IMR-90 (cell line): ENCODE measurements at places on chromosomes 16 and 17. TPM values are rescaled to one million over a fixed set of nuclear protein-coding genes. Genes with fewer than 3 reads are reported as not detected.

DNA sequence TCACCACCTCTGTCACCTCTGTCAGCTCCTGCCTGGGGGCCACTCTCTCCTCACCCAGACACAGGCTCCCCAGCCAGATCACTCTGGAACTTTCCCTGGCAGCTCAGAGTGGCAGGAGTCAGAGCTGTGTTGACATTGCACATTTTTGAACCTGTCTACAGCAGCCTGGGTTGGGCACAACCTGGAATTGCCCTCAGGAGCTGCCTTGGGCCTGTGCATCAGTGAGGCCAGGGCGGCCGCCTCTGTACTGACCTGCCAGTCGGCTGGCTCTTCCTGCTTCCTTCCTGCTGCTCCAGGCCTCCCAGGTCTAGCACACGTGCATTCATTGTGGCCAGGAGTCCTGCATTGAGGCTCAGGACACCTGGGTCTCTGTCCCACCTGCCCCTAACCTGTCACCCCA is 14.2 kb upstream of the TMEM11 start:
- no peak for DNase-seq
- no peaks in the 10 kb centered on the region for H3K27me3 ChIP-seq

DNA sequence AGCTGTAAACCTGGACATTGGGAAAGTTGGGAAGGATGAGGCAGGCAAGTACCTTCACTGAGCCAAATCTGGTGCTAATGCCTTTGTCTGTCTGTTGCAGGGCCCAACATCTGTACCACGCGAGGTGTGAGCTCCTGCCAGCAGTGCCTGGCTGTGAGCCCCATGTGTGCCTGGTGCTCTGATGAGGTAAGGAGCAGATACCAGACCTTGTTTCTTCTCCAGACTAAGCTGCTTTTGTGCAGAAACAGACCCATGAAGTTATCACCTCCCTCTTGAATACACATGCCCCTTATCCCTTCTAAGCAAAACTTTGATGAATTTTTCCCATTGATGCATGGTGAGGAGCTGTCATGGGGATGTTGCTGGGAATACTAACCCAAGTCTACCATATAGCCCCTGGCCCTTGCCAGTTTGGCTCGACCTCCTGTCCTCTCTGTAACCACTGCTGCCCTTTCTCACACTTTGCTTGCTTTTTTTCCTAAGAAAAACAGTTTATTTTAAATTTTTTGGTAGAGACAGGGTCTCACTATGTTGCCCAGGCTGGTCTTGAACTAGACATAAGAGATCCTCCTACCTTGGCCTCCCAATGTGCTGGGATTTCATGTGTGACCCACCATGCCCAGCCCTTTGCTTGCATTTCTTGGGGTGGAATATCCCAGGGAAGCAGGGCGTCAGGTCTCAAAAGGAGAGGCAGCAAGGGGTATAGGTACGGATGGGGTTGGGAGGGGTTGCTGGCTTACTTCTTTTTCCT is 20.9 kb downstream of the ITGB3 start:
- H3K4me1 ChIP-seq, result peaks cover 40% of the 10 kb centered on the region
- H3K36me3 ChIP-seq, result no peaks in the 10 kb centered on the region
- no peak overlapping the region for H3K4me3 ChIP-seq

The ASPA gene
- not detected in 2 replicates for total RNA-seq

- no peaks in the 10 kb centered on the region for H3K36me3 ChIP-seq
- H3K4me3 ChIP-seq, result no peak overlapping the region
- H3K27me3 ChIP-seq, result no peaks in the 10 kb centered on the region
- H3K4me1 ChIP-seq, result peaks cover 11% of the 10 kb centered on the region; the same call in 1 of the 2 replicates
These were observed 320.0 kb downstream of the FOXL1 start for GRCh38 chr16:86898386-86898785.

The ZNF213 gene
- total RNA-seq, result 0.56 and 0.72 TPM in 2 replicates

The CLEC19A gene
- not detected in 2 replicates for total RNA-seq

GRCh38 chr17:65039336-65039988 is 17.1 kb downstream of the GNA13 start:
- peaks cover 12% of the 10 kb centered on the region for H3K4me1 ChIP-seq
- no peak for DNase-seq
- peaks cover 13% of the 10 kb centered on the region for H3K36me3 ChIP-seq

The CDRT4 gene
- total RNA-seq, result 0.56 and 0.90 TPM in 2 replicates

- H3K36me3 ChIP-seq, result no peaks in the 10 kb centered on the region
- H3K27me3 ChIP-seq, result no peaks in the 10 kb centered on the region
- DNase-seq, result peak; percentile 94
- peak overlapping the region; percentile 94 for H3K27ac ChIP-seq
These were observed 73.6 kb downstream of the WIPI1 start for GRCh38 chr17:68383443-68384321.

GRCh38 chr16:22813948-22814710 is at the start of gene HS3ST2:
Gene HS3ST2, plus strand, starts transcription at chr16:22814162. Its CDS starts 449 bp downstream, at chr16:22814611.
- H3K4me3 ChIP-seq, result no peak within 1 kb of the TSS
- H3K36me3 ChIP-seq, result no peaks in the 10 kb centered on the region
- no peak within 1 kb of the TSS for H3K27ac ChIP-seq

The DNAI2 gene
- total RNA-seq, result not detected in 2 replicates

GRCh38 chr17:4519361-4519788 is 20.7 kb downstream of the SPNS2 start:
- H3K27me3 ChIP-seq, result no peaks in the 10 kb centered on the region; the same call in 1 of the 2 replicates
- H3K4me1 ChIP-seq, result peaks cover 6% of the 10 kb centered on the region
- no peak for DNase-seq
- H3K4me3 ChIP-seq, result no peak overlapping the region
- no peaks in the 10 kb centered on the region for H3K36me3 ChIP-seq
- no peak overlapping the region for H3K27ac ChIP-seq

The SOX8 gene
- total RNA-seq, result under 0.01 TPM in 2 replicates

GRCh38 chr17:22507823-22508222 is 815.5 kb downstream of the KCNJ18 start:
- no peaks in the 10 kb centered on the region for H3K27me3 ChIP-seq
- no peaks in the 10 kb centered on the region for H3K36me3 ChIP-seq
- no peak overlapping the region for H3K27ac ChIP-seq
- H3K4me1 ChIP-seq, result no peaks in the 10 kb centered on the region
- H3K4me3 ChIP-seq, result no peak overlapping the region

GRCh38 chr17:48629411-48629759 is 3.2 kb upstream of the HOXB9 start:
- H3K27me3 ChIP-seq, result peaks cover 98% of the 10 kb centered on the region
- DNase-seq, result no peak
- no peak overlapping the region for H3K4me3 ChIP-seq
- H3K36me3 ChIP-seq, result no peaks in the 10 kb centered on the region
- no peaks in the 10 kb centered on the region; the same call in 1 of the 2 replicates for H3K4me1 ChIP-seq

- no peak overlapping the region for H3K27ac ChIP-seq
- H3K27me3 ChIP-seq, result peaks cover 33% of the 10 kb centered on the region
- DNase-seq, result no peak
- H3K4me1 ChIP-seq, result peaks cover 3% of the 10 kb centered on the region; the same call in 1 of the 2 replicates
- no peak overlapping the region for H3K4me3 ChIP-seq
These were observed 77.4 kb downstream of the SPECC1 start for GRCh38 chr17:20086416-20087076.

DNA sequence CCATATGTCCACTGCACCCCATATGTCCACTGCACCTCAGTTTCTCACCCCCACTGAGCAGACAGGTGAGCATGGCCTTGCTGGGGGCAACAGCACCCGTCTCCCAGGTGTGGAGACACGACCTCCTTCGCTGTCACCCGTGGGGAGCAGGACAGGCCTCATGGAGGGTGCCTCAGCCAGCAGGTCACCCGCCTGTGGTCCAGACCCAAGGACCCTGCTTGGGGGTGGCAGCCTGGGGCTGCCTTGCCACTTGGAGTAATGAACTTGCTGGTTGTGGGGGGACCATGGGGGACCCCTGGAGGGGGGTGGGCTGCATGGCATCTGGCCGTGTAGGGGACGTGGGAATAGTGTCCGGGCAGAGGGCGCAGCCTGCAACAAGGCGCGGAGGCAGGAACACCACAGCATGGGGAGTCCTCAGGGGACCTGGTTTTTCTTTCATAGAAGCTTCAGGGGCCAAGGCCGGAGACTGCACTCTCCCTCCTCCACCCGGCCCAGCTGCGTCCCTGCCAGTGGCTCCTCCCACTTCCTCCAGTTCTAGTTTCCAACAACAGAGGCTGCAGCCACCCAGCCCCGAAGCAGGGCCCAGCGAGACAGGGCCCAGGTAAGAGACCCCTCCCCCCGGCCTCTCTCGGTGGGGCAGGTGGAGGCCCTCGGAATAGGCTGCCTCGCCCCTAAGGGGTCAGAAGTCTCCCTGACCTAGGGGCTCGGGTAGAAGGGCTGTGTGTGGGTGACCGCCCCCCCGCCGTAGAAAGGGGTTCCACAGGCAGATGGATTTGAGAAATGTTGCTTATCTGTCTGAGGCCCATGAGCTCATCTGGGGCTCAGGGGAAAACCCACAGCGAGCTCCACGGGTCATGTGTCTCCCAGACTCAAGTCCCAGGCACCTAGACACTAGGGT is at the start of gene NHLRC4:
Gene NHLRC4 (plus strand): TSS at position 531 of the 898 bp plus-strand sequence. CDS start 1,043 bp downstream, outside the sequence.
- H3K36me3 ChIP-seq, result no peaks in the 10 kb centered on the region
- H3K4me3 ChIP-seq, result no peak within 1 kb of the TSS
- peak; percentile 54 for DNase-seq
- peaks cover 23% of the 10 kb centered on the region for H3K4me1 ChIP-seq
- H3K27ac ChIP-seq, result peak within 1 kb of the TSS; percentile 39

The RAB11FIP4 gene
- total RNA-seq, result 1.1 and 1.4 TPM in 2 replicates

DNA sequence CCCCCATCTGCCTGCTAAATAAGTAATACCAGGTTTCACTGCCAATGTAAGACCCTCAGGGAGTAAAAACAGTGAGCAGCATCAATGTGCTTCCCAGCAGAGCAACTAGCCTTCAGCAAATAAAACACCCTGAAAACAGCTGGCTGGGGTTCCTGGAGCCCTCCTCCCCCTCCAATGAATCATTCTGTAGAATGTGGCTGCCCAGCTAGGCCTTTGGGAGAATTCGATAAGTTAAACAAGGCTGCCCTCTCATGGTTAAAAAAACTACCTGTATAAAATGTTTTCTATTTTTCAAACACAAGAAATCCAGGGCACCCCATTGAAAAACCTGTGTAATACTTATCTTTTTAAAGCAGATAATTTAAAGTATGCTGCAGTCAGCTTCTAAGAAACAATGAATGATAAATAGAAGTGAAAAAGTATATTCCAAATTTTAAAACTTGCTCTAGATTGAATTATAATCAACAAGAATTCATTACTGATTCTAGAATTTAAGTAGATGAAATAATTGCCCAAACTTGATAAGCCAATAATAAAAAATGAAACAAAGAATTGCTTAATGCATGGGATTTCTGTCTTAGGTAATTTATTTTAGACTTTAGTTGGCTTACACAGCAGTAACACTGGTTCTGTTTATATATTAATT is 9.4 kb upstream of the TOM1L1 start:
- no peak overlapping the region for H3K27ac ChIP-seq
- H3K27me3 ChIP-seq, result peaks cover 6% of the 10 kb centered on the region
- no peaks in the 10 kb centered on the region for H3K36me3 ChIP-seq
- peak; percentile 73 for DNase-seq
- no peaks in the 10 kb centered on the region for H3K4me1 ChIP-seq

The HLF gene
- 0.18 TPM in 1 of 2 replicates, not detected in the other for total RNA-seq

- DNase-seq, result no peak
- peaks cover 15% of the 10 kb centered on the region for H3K4me1 ChIP-seq
- H3K4me3 ChIP-seq, result no peak overlapping the region
- H3K27ac ChIP-seq, result no peak overlapping the region
- H3K36me3 ChIP-seq, result peaks cover 35% of the 10 kb centered on the region
- H3K27me3 ChIP-seq, result no peaks in the 10 kb centered on the region
These were observed 6.2 kb downstream of the NAT9 start for GRCh38 chr17:74769856-74770497.

DNA sequence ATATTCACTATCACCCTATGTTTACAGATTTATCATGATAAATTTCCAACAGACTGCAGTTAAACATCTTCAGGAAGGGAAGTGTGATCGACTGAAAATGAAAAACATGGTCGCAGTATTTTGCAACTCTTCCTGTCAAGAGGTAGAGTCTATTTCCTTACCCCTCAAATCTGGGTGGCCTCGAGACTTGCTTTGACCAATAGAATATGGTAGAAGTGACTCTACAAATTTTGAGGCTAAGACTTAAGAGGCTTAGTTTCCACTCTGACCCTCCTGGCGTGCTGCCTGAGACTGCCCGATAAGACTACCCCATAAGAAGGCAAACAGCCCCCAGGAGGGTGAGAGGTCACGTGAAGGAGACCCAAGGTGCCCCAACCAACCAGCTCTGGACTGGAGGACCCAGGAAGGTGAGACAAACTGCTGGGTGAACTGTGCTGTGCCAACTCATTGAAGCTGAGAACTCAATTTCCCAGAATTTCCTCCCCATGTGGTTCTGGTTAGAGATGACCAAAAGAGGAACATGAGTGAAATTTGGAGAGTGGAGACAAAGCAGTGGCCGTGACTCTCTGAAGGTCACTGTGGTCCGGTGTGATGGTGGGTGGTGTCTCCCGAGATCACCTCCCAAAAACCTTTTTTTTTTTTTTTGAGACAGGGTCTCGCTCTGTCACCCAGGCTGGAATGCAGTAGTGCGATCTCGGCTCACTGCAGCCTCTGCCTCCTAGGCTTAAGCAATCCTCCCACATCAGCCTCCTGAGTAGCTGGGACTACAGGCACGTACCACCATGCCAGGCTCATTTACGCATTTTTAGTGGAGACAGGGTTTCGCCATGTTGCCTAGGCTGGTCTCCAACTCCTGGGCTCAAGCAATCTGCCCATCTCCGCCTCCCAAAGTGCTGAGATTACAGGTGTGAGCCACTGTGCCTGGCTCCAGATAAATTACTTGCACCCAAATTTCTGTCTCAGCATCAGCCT is 38.2 kb upstream of the LITAF start:
- no peaks in the 10 kb centered on the region for H3K36me3 ChIP-seq
- DNase-seq, result no peak
- no peaks in the 10 kb centered on the region for H3K27me3 ChIP-seq
- peaks cover 27% of the 10 kb centered on the region for H3K4me1 ChIP-seq

- no peak for DNase-seq
- no peaks in the 10 kb centered on the region for H3K36me3 ChIP-seq
- H3K27ac ChIP-seq, result no peak overlapping the region
- peaks cover 26% of the 10 kb centered on the region for H3K27me3 ChIP-seq
These were observed 9.3 kb upstream of the STH start for GRCh38 chr17:45989759-45990158.

The MRPL12 gene
- 17.2 and 17.5 TPM in 2 replicates for total RNA-seq

DNA sequence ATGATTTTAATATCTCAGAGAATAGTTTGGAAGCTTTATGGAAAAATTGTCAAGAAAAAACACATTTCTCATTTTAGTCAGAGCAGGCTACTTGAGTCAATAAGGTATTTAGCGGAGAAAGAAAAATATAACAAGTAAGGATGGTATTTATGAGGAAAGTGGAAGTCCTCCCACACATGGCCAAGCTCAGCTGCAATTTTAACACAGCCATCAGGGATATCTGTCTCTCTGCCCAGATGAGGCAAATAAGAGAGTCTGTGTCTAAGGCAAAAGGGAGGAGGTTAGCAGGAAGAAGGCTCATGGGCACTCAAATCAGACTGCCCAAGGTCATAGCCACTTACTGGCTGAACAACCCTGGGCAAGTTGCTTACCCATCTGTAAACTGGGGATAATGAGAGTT is 5.2 kb upstream of the CMTM2 start:
- H3K4me3 ChIP-seq, result no peak overlapping the region
- peak; percentile 9 for DNase-seq
- H3K27ac ChIP-seq, result no peak overlapping the region
- H3K27me3 ChIP-seq, result peaks cover 19% of the 10 kb centered on the region

DNA sequence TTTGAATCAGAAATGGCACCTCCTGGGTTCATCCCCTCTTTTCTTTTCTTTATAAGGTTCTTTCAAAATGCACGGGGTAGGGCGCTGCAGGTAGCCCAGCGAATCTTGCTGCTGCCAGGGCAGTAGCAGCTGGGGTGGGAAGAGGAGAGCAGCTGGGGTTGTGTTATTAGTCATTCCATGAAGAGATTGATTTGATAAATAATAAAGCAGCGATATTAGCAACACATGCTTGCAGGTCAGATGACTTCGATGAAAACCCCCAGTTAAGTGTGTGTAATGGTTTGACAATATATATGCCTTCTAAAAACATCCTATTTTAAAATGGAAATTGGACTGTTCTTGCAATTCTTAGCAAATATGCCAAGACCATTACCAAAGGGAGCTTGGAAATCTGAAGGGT is 200.7 kb downstream of the CCDC182 start:
- no peak overlapping the region for H3K4me3 ChIP-seq
- H3K4me1 ChIP-seq, result peaks cover 2% of the 10 kb centered on the region; the same call in 1 of the 2 replicates
- H3K27ac ChIP-seq, result no peak overlapping the region
- H3K27me3 ChIP-seq, result no peaks in the 10 kb centered on the region

The ZG16B gene
- total RNA-seq, result 0.28 and 0.54 TPM in 2 replicates
